ENCODE measurements at places on chromosomes 13 and 19. TPM values are rescaled to one million over a fixed set of nuclear protein-coding genes. Genes with fewer than 3 reads are reported as not detected.

The CA11 gene
- 1.4 TPM for total RNA-seq

The NLRP9 gene
- total RNA-seq = not detected

The CGB5 gene
- not detected for total RNA-seq

The TEX26 gene
- total RNA-seq = not detected

The KLK14 gene
- 0.33 TPM for total RNA-seq

The PLPP2 gene
- total RNA-seq = 1.4 TPM

The ZNF230 gene
- total RNA-seq = 3.2 TPM

The CYP2F1 gene
- total RNA-seq = not detected

The ZNF878 gene
- total RNA-seq = 0.31 TPM

The ZNF579 gene
- total RNA-seq = 5.2 TPM

The PNMA8B gene
- total RNA-seq = 1.7 TPM

The IL12RB1 gene
- total RNA-seq = 2.2 TPM

The PEAK3 gene
- total RNA-seq = not detected

The TTC9B gene
- total RNA-seq = not detected

The COX7A1 gene
- not detected for total RNA-seq

The EBI3 gene
- total RNA-seq = not detected

The CCDC61 gene
- total RNA-seq = 6.6 TPM

The ZNF432 gene
- total RNA-seq = 4.0 TPM

The CEACAM3 gene
- not detected for total RNA-seq

The ZNF442 gene
- 0.15 TPM for total RNA-seq

The PPP5C gene
- total RNA-seq = 96.9 TPM

The C1QTNF9B gene
- not detected for total RNA-seq

The ZNF536 gene
- 4.1 TPM for total RNA-seq

The PLA2G4C gene
- 59.5 TPM for total RNA-seq

The SBSN gene
- under 0.01 TPM for total RNA-seq

The UBE2L5 gene
- not detected for total RNA-seq

The KCNJ14 gene
- 0.34 TPM for total RNA-seq

The OR10H1 gene
- not detected for total RNA-seq

The NLRP12 gene
- total RNA-seq = not detected

The C19orf67 gene
- not detected for total RNA-seq

The CYP2S1 gene
- not detected for total RNA-seq

The RNF17 gene
- total RNA-seq = not detected

The EPSTI1 gene
- 21.1 TPM for total RNA-seq

The ZNF570 gene
- 6.9 TPM for total RNA-seq

The ZBTB32 gene
- not detected for total RNA-seq

The ZNF8 gene
- 3.8 TPM for total RNA-seq

The DACH1 gene
- total RNA-seq = not detected

The CYSLTR2 gene
- 282 TPM for total RNA-seq

The PRR19 gene
- not detected for total RNA-seq

The HS6ST3 gene
- not detected for total RNA-seq

The EMC10 gene
- 44.3 TPM for total RNA-seq

The JSRP1 gene
- total RNA-seq = not detected

The CXCL17 gene
- total RNA-seq = not detected

The CYP4F8 gene
- not detected for total RNA-seq

The CYP2A6 gene
- total RNA-seq = not detected

The C19orf33 gene
- not detected for total RNA-seq

The ZNF441 gene
- 6.2 TPM for total RNA-seq

Measured in melanocyte of skin (primary cell).